ENCODE measurements at places on chromosomes 2 and 18.

- DNase-seq = no peak
Measured at GRCh38 chr2:52139241-52139640, 1107.3 kb upstream of the NRXN1 start.

DNA sequence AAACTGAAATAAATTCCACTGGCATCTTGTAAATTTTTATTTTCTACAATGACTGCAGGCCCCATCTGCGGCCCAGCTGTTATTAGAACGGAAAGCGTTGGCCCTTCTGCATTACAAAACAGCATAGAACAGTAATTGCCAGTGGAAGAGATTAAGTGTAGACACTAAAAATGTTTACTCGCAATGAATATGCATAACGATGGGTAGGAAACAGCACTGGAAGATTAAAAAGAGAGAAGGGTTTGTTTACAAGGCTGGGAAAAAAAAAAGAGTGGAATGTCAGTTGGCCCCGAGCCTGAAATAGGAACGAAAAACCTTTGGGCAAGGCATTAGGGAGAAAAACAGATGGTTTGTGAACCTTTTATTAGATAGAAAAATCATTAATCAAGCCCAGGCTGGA lies 275.9 kb upstream of the TCF4 start:
- DNase-seq = no peak

DNA sequence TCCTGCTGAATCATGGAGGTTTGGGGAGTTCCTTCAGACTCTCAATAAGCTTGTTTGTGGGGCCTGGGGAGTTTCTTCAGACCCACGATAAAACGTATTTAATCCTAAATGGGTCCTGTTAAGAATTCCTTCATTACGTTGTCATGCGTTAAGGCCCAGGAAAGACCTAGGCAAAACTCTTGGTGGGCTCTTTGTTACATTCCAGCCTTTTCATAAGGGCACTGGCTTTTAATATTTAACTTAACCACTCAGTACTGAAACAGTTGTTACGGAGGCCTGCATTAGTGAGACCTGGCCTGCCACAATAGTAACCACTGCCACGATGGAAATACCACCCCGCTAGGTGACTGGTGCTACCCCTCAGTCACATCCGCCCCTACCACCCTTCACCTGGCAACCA lies 17.5 kb upstream of the BIN1 start:
- no peak for DNase-seq

DNA sequence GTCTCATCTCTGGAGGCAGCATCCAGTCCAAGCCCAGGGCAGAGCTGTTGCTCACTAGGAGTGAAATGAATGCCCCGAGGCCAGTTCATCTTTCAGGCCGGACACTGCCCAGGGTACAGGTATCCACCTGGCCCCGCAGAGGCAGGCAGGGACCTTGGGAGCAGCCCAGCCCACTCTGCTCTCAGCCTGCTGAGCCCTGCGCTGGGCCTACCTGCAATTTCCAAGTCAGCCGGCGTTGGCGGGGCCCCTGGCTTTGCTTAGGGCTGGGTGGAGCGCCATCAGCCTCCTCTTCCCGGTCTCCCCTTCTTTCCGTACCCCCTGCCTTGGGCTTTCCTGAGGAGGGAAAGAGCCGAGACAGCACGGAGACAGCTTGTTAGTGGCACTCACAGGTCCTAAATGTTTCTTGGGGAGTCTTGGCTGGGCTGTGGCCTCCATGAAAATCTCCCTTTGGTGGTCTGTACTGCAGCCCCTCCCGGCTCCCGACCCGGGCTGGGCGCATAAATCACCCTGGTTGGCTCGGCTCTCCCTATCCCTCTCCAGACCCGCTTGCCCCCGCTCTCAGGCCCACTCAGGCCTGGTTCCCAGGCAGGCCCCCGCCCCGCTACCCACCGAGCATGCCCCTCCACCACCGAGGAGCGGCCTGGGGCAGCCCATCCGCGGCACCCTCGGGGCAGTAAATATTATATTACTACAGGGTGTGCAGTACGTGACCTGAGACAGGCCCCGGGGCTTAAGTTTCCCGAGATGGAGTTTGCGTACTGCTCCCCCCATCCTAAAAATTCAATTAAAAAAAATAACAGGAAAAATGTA lies 106.7 kb downstream of the DYSF start:
- no peak for DNase-seq

- DNase-seq = no peak
Measured at GRCh38 chr18:68475883-68476282, 239.0 kb downstream of the TMX3 start.

- DNase-seq = no peak
Measured at GRCh38 chr2:224946895-224947294, 95.4 kb downstream of the DOCK10 start.

DNA sequence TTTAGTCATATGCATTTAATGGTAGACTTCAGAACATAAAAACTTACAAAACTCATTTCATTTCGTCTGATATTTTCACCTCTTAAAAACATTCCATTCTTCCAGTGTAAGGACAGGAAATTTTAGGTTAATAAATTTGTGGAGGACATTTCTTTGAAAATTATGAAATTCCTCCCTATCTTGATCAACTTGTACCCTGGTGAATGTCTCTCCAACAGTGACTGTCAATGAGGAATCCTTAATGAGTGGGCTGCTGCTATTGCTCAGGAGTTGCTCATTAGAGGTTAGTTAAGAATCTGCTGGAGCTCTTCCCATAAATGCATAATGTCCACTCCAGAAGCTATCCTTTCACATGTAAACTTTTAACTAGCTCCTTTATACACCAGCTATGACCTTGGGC lies 69.1 kb downstream of the LRP1B start:
- DNase-seq = no peak

DNA sequence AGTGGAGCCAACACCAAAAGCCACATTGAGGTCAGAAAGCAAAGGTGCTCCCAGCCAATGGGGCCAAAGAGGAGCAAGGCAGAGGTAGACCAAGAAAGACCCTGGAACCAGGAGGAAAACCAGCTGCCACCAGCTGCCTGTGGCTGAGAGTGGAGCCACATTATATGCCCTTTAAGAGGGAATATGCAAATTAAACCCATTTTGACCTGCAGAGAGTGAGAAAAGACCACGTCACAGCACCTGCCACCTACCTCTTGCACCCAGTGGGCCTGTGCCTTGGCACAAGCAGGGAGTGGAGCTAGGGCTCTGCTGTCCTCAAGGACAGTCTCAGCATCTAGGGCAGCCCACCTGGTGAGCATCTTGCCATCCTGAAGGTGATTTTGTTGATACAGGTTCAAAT lies 161.3 kb downstream of the MTCL1 start:
- DNase-seq = no peak

GRCh38 chr2:101657787-101658186 lies 39.7 kb upstream of the MAP4K4 start:
- no peak for DNase-seq

- DNase-seq = no peak
Measured at GRCh38 chr2:75315436-75315835, 116.1 kb upstream of the TACR1 start.

DNA sequence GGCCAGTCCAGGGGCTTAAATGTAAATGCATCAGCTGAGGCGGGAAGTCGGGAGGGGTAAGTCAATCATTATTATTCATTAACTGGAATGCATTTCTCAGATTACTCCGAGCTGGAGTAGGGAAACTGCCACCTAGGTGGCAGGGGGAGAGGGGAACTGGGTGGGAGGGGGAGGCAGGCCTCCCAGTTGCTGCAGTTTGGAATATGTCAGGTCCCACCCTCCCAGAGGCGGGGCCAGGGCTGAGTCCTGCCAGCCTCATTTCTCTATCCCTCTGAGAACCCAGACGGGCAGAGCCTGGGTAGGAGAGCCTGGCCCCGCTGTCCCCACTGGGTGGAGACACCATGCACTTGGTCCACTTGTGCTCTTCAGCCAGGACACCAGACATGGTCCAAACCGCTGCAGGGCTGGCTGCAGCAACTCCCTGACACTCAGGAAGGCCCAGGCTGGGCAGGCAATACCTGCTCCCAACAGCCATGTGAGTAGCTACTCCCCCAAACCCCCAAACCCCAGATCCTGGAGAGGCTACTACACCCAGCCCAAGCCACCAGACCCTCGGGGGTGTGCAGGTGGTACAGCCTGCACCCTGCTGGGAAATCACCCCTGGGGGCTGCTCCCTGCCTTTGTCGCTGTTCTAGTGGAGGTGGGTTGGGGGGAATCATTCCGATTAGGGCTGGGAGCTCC lies at the start of gene GPBAR1:
GPBAR1 (plus strand) TSS at position 274 of the 681 bp plus-strand sequence. CDS start 1,710 bp downstream, outside the sequence.
- no peak for DNase-seq

- DNase-seq = no peak
Measured at GRCh38 chr18:25233528-25234321, 118.2 kb downstream of the ZNF521 start.

- no peak for DNase-seq
Measured at GRCh38 chr2:111200333-111200881, 79.7 kb downstream of the BCL2L11 start.

DNA sequence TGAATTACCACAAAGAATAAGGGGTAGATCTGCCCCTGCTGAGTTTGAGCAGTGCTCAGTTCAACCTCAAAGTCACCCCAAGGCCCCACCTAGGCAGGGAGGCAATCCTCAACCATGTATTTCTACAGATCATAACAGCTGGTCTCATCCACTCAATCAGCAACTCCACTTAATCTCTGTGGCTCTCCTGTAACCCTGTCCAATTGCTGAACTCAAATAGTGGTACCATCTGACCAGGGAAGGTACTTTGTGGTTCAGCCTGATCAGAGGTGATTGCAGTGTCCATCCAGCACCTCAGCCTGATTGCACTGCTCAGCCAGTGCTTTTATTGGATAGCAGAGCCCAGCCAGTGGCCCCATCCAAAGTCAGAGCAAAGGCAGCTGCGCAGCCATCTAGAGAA lies 91.0 kb upstream of the SLC4A10 start:
- DNase-seq = no peak

- DNase-seq = no peak
Measured at GRCh38 chr2:34549710-34550345, 950.7 kb upstream of the FAM98A start.

- DNase-seq = no peak
Measured at GRCh38 chr2:100766806-100767205, 53.1 kb upstream of the NPAS2 start.

- DNase-seq = no peak
Measured at GRCh38 chr2:204583773-204584172, 38.5 kb downstream of the PARD3B start.

- DNase-seq = no peak
Measured at GRCh38 chr2:132860220-132860619, 190.2 kb upstream of the LYPD1 start.

- no peak for DNase-seq
Measured at GRCh38 chr2:74317701-74318100, 25.5 kb downstream of the SLC4A5 start.

GRCh38 chr2:164964700-164965099 lies 9.4 kb upstream of the SLC38A11 start:
- DNase-seq = no peak

DNA sequence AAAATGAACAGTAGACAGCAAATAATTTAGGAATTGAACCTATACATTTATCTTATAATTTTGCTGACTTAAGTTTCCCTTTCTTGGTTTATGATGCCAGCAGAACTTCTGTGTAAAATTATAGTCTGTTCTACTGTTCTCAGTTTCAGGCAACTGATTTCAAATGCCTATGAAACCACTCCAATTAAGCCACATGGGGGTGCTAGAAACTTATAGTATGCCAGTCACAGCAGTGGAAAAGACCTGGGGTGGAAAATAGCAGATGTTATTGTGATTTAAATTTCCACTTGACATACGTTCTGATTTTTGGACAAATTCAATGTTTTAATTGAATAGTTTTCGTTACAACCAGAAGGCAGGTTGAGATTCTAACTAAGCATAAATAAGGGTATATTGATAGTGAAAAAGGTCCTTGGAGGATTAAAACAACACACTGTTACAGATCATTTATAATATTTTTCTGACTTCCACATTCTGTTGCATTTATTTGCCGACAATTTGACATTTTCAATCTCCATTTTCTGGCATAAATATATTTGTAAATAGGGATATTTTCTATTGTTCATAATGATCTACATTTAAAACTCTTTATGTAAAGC lies 61.4 kb downstream of the CPS1 start:
- no peak for DNase-seq
